ENCODE measurements at places on chromosomes 13 and 19.

GRCh38 chr19:16061943-16062342 lies 14.4 kb upstream of the TPM4 start:
- no peak for DNase-seq

DNA sequence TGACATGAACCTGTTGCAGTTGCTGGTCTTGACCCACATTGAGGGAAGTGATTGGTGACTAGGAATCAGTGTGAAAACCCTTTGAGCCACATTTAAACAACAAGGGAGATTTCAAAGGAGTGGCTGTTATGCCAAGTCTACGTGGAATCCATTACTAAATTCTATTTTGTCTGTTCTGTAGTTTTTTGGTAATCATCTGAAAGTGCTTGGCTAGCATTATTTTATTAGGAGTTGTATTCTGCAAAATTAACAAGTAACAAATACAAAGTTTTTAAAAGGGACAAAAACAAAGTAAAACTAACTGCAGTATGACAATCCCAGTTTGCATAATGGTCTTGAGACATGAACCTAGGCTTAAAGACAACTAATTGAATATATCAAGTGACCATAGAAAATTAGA lies 14.0 kb upstream of the ZNF780A start:
- DNase-seq: no peak

GRCh38 chr19:41930926-41931592 lies 2.8 kb upstream of the ERFL start:
- DNase-seq: no peak

- no peak for DNase-seq
Measured at GRCh38 chr13:95457294-95457693, 95.2 kb upstream of the CLDN10 start.

DNA sequence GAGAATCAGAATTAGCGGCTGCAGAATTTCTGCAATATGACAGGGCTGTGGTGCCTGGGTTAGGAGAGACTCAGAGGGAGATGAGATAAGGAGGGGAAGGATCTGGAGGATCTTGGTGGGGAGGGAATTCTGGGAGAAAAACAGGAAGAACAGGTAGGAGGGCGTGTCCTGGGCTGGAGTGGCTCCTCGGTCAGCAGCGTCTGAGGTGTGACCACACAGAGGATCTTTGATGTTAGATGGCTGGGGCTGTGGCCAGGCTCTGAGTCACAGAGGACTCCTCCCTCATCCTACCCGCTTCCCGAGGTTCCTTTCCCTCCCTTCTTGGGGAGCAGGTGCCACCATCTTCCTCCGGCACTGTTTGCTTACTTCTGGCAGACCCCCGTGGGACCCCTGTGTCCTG lies 6.4 kb upstream of the KLK6 start:
- no peak for DNase-seq

- no peak for DNase-seq
Measured at GRCh38 chr13:103839460-103839859, 773.2 kb upstream of the SLC10A2 start.

DNA sequence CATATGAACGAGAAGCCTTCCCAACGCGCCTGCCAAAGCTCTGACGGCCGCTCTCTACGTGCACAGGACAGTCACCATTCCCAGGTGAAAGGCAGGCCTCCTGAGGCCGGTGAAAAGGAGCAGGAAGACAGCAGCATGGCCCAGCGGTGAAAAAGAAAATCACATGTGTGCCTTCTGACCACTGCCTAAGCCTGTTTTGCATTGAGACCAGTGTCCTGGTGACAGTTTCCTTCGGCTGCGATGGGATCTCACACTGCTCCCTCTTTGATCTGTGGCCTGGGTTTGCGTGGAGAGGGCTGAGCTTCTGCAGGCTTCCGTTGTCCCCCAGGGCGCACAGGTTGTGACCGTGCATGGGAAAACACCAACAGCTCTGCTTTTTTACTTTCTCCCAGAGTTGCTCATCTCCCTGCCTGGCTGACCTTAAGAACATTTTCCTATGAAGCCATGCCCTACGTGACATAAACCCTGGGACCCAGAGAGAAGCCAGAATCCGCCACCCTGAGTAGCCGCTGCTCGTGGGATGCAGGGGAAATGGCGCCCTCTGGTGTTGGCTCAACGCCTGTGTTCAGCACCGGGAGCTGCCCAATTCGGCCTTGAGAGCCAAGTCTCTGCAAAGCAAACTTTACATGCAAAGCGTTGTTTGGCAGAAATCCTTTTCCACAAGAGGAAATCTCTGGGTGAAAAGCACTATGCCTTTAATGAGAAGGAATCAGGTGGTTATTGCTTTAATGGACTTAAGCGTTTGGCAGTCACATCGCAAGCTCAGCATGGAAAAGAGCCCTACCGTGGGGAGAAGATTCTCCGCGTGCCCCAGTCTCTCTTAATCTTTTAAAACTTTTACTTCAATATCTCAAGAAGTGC lies 112.2 kb upstream of the GPR12 start:
- peak; percentile 52 for DNase-seq

GRCh38 chr13:105037110-105037509 lies 1498.4 kb downstream of the EFNB2 start:
- DNase-seq: no peak

GRCh38 chr19:8703223-8703622 lies 4.6 kb upstream of the ACTL9 start:
- no peak for DNase-seq

DNA sequence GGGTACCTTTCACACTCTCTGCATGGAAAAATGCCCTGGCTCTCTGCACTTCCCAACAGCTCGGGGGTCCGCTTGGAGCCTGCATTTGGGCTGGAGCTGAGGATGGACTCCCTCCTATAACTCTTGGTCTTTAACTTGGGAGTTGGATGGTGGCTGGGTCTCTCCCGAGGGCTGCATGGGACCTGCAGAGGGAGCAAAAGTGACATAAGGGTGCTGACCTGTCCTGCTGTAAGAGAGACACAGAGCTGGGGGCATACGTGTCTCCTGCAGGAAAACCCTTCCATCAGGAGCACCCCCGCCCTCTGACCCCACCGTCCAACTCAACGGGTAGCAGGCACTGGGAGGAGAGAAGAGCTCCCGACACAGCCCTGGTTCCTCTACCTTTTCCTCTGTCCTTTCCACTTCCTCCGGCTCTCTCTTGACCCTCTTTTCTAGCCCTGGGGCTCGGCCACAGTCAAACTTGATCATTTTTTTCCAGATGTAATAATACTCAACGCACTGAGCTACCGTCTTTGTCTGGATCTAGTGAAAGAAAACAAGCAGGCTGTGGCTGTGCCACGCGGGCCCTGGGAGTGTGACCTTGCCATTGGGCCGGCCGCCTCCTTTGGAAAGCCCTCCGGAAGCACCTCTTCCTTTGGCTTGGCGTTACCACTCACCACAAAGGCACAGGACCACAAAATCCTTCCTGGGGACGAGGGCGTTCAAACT lies 6.8 kb upstream of the NAPA start:
- DNase-seq: no peak

DNA sequence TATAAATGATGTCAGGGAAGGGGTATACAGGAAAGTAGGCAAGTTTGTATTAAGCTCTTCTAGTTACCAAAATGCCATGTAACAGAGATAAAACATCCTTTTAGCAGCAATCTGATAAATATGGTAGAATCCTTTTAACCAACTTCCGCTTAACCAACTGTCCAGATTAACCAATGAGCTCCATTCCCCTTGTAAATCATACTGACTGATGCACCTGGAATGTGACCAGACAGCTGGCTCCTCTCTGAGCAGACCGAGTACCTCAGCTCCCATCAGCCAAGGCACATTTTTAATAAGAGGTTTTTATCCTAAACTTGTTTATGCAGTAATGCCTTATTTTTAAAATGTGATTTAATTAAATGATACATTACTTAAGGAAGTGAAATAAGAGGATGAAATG lies 66.4 kb downstream of the KLF12 start:
- no peak for DNase-seq

- DNase-seq: no peak
Measured at GRCh38 chr13:59963383-59963782, 200.3 kb downstream of the DIAPH3 start.

- no peak for DNase-seq
Measured at GRCh38 chr13:67052550-67053490, 177.3 kb downstream of the PCDH9 start.

DNA sequence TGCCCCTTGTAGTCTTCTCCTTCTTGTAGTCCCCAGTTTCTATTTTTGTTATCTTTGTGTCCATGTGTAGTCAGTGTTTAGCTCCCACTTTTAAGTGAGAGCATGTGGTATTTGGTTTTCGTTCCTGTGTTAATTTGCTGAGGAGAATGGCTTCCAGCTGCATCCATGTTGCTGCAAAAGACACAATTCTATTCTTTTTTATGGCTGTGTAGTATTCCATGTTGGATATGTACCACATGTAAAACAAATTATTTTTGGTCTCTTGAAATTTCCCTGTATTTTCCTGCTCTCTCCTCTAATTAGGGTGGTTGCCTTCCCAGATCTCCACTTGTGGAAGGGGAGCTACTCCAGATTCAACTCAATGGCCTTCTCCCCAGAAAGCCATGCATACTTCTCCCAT lies 813.8 kb downstream of the UQCRFS1 start:
- no peak for DNase-seq

DNA sequence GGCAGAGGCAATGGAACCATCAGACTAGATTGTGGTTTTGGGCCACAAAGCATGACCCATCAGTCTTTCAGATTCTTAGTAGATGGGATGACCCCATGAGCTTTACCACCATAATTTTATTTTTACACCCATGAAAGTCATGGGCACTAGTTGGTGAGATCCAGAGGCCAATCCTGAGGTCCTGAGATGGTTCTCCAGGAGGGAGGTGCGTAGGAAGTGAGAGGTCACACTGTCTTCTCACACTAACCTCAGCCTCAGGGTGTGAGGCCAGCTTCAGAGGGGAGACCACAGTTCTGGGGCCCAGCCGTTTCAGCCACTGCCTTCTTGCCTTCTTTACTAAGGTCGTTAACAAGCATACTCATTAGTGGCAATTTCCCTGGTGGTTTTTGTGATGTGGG lies 106.4 kb downstream of the AKAP11 start:
- DNase-seq: no peak

GRCh38 chr19:35002037-35002535 lies 2.0 kb downstream of the GRAMD1A start:
- DNase-seq: no peak

GRCh38 chr13:38173403-38173802 lies 176.2 kb upstream of the UFM1 start:
- no peak for DNase-seq

- no peak for DNase-seq
Measured at GRCh38 chr13:70662231-70662940, 554.1 kb upstream of the KLHL1 start.

DNA sequence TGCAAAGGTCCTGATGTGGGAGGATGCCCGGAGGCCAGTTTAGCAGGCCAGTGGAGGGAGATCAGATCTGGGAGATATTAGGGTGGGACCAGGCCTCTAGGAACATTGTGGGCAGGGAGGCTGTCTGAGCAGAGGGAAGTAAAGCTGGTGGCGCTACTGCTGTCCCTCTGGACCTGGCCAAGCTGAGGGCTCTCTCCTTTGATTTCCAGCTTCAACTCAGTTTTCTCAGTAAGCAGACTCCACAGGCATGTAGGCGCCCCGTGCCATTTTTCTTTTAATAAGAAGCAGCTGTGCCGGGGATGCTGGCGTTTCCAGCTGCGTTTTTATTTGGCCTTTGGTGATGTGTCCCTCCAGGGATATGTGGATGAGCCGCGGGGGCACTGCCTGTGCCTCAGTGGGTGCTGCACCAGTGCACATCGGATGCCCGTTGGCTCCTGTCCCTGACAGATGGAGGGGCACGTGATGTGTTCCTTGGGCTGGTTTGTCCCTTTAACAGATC lies 6.7 kb downstream of the DNM2 start:
- no peak for DNase-seq

DNA sequence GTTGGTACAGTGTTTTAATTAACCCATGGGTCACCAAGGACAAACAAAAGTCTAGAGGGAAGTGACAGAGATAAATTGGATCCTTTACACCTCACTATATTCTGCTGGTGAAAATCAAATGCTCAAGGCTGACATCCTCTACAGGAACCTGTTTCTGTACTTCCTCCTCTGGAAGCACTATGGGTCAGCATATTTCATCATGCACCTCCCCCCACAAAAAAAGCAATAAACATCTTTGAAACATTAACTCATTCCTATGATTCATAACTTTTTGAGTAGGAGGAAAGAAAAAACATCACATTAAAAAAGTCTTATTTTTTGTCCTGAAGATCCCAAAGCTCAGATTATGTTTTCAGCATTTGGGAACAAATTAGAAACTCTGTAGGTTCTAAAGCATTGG lies 588.3 kb upstream of the SGCG start:
- DNase-seq: no peak

GRCh38 chr19:53076984-53077383 lies 26.2 kb downstream of the ZNF160 start:
- no peak for DNase-seq

DNA sequence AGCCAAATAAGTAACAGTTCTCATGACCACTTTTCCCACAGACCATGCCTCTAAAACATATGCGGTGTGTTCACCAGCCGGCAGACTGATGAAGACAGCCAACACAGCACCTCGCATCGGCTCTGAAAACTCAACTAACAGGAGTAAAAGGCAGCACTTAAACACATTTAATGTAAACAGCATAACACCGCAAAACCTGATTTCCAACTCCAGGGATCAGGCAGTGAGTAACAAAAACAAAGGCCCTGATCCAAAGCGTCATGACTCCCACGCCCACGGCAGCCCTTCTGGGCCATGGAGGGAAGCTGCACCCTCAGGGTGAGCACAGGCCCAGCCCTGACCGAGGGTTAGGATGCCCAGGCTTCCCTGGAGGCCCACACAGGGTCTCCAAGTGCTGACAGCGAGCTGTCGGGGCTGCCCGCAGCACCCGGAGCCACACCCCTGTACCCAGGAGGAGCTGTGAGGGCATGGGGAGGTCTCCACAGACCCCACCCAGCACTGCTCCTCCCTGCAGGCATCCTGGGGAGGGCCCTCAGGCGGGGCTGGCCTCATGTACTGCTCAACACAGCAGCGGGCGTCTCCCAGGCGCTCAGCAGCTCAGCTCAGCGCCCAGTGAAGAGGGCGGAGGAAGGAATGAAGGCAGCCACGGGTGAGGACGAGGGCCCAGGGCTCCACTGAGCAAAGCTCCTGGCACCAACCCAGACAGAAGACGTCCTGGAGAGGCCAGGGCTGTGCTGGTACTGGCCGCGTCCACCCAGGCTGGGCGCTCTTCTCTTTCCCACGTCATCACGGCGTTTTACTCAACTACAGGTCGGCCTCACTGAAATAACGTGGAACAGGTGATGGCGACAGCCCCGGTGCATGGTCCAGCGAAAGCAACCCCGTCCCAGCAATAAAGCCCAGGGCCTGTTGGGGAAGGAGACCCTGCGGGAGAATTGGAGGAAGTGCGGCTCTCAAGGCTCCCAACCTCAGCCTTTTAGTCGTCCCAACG lies 53.7 kb downstream of the RASA3 start:
- DNase-seq: no peak

- no peak for DNase-seq
Measured at GRCh38 chr13:26502826-26503225, 54.7 kb upstream of the WASF3 start.

GRCh38 chr13:59771272-59771671 lies 392.5 kb downstream of the DIAPH3 start:
- no peak for DNase-seq

GRCh38 chr19:46081928-46082727 lies 41.3 kb upstream of the IGFL4 start:
- DNase-seq: peak; percentile 2

- DNase-seq: no peak
Measured at GRCh38 chr13:110559429-110559943, 2.0 kb downstream of the RAB20 start.

- no peak for DNase-seq
Measured at GRCh38 chr13:28574617-28575142, 79.8 kb upstream of the FLT1 start.

All from NCI-H2107 (cell line).